ENCODE measurements at places on chromosomes 13 and 19. TPM values are rescaled to one million over a fixed set of nuclear protein-coding genes. Genes with fewer than 3 reads are reported as not detected.

The MCEMP1 gene
- total RNA-seq = not detected

The ACP7 gene
- total RNA-seq = 1.4 TPM

The NPAS1 gene
- total RNA-seq = 1.7 TPM

The SHISA2 gene
- 1.1 TPM for total RNA-seq

The CGB2 gene
- total RNA-seq = 0.49 TPM

The POU2F2 gene
- 1.1 TPM for total RNA-seq
